ENCODE measurements at places on chromosomes 4 and X. TPM values are rescaled to one million over a fixed set of nuclear protein-coding genes. Genes with fewer than 3 reads are reported as not detected.

DNA sequence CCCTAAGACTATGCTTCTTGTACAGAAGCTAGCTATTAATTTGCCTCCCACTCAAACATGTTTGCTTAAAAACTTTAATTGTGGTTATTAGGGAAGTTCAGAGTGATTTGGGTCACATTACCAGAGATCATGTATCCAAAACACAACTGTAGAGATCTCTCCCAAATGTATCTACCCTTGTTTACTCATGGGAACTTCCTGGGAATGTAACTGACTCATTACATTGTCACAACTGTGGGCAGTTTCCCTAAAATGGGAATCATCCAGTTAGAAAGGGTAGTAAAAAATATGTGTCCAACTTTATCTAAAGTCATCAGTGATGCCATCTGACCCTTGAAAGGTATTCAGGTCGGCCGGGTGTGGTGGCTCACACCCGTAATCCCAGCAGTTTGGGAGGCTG, 40.3 kb upstream of the GLRA3 start:
- no peak for DNase-seq

GRCh38 chr4:168503652-168504362, 7.0 kb downstream of the PALLD start:
- DNase-seq: no peak

GRCh38 chr4:180150818-180151217, 2092.4 kb upstream of the TENM3 start:
- DNase-seq: no peak

DNA sequence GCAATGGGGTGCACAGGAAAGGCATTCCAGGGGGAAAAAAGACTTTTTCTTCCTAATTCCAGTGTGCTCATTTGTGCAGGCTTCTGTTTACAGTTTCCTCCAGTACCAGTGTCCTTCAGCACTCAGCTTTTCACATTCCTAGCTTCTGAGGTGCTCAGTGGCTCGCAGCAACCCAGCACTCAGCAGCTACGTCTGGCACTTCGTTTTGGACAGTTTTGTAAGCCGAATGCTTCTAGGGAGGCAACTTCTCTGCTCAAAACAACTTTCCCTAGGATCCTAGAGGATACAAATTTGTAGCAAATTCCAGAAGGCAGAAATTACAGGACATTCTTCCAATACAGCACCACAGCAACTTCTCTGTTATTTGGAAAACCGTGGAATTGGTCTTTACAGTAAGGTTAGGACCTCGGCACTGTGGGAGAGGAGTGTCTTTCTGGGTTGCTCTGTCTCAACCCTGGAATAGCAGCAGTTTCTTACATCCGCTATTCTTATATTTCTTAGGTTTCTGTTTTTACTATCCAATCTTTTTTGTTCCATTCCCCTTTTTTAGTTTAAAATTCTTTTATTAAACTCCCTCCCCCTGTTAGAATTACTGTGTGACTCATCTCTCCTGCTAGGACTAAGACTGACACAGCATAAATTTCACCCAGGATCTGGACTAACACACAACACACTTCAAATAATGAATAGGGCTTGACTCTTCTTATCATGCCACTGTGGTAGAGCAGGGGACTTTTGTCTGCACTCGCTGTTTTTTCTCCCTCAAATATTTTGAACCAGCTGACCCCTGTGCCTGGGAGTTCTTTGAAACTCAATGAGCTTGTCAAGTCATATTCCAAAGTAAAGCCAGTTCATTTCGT, 1314.7 kb downstream of the FSTL5 start:
- peak; percentile 4 for DNase-seq

GRCh38 chr4:6473264-6474052, 1.0 kb upstream of the PPP2R2C start:
- no peak for DNase-seq

GRCh38 chrX:128897621-128898020, 625.7 kb downstream of the SMARCA1 start:
- DNase-seq: no peak

DNA sequence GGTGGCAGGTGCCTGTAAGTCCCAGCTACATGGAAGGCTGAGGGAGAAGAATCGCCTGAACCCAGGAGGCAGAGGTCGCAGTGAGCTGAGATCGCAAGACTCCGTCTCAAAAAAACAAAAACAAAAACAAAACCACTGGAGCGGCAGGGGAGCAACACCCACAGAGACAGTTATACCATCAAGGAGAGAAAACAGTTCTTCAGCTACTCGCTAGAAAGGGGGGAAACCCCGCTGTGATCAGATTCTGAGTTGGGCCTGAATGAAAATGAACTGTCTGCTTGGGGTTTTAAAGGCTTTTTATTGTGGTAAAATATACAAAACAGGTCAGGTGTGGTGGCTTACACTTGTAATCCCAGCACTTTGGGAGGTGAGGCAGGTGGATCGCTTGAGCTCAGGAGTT, 16.8 kb upstream of the IRAK1 start:
- no peak for DNase-seq

GRCh38 chr4:168683595-168683994, 186.7 kb downstream of the PALLD start:
- no peak for DNase-seq

- DNase-seq: no peak
Measured at GRCh38 chrX:68511255-68511654, 12.4 kb downstream of the YIPF6 start.

GRCh38 chrX:50099331-50099730, 101.5 kb downstream of the AKAP4 start:
- DNase-seq: no peak

DNA sequence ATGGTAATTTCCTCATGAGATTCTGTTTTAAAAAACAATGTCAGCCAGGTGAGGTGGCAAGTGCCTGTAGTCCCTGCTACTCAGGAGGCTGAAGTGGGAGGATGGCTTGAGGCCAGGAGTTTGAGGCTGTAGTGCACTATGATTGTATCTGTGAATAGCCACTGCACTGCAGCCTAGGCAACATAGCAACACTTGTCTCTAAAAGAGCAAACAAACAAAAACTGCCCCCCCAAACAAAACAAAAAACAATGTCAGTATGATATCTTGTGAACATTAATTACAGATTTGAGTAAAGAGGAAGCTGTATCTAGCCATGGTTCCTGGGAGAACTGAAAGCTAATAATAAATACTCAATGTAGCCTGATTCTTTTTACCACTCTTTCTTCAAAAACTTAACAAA, 6.8 kb upstream of the MSL3 start:
- no peak for DNase-seq

- DNase-seq: peak; percentile 72
Measured at GRCh38 chr4:38723726-38724474, 58.9 kb downstream of the TLR10 start.

- peak; percentile 20 for DNase-seq
Measured at GRCh38 chr4:2304321-2304876, 42.5 kb upstream of the MXD4 start.

DNA sequence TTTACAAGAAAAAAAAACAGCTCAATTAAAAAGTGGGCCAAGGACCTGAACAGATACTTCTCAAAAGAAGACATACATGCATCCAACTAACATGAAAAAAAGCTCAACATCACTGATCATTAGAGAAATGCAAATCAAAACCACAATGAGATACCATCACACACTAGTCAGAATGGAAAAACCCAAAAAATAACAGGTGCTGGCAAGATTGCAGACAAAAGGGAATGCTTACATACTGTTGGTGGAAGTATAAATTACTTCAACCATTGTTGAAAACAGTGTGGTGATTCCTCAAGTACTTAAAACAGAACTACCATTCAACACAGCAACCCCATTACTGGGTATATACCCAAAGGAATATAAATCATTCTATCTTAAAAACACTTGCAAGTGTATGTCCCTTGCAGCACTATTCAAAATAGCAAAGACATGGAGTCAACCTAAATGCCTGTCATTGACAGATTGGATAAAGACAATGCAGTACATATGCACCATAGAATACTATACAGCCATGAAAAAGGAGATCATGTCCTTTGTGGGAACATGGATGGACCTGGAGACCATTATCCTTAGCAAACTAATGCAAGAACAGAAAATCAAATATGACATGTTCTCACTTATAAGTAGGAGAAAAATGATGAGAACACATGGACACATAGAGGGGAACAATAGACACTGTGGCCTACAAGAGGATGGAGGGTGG, 97.6 kb downstream of the RAB28 start:
- DNase-seq: no peak

GRCh38 chrX:39705290-39705689, 392.5 kb downstream of the BCOR start:
- DNase-seq: peak; percentile 67

DNA sequence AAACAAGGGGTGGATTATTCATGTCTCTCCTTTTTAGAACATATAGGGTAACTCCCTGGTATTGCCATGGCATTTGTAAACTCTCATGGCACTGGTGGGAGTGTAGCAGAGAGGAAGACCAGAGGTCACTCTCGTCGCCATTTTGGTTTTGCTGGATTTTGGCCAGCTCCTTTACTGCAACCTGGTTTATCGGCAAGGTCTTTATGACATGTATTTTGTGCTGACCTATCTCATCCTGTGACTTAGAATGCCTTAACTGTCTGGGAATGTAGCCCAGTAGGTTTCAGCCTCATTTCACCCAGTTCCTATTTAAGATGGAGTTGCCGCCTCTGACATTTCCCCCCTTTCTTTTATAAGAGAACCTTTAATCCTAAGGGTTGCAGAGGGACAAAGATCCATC, 45.8 kb downstream of the MGST2 start:
- no peak for DNase-seq

The L1CAM gene
- total RNA-seq: 19.1 TPM

The SPINK2 gene
- total RNA-seq: not detected

The NLRP2B gene
- total RNA-seq: not detected

The GRIA2 gene
- not detected for total RNA-seq

The GIMD1 gene
- not detected for total RNA-seq

The PABPC1L2A gene
- not detected for total RNA-seq
